ENCODE measurements at places on chromosomes 16 and 17. TPM values are rescaled to one million over a fixed set of nuclear protein-coding genes. Genes with fewer than 3 reads are reported as not detected.

Gene FBXL19
- 0.26 TPM for polyA plus RNA-seq

Gene TCAP
- not detected for polyA plus RNA-seq

Gene PSMC3IP
- polyA plus RNA-seq, result 2.9 TPM

Gene MPP2
- 0.18 TPM for polyA plus RNA-seq

Gene SPN
- polyA plus RNA-seq, result 11.0 TPM

Gene ORC6
- polyA plus RNA-seq, result 0.40 TPM

Gene SP6
- polyA plus RNA-seq, result not detected

Gene CCL13
- not detected for polyA plus RNA-seq

Gene KRT15
- not detected for polyA plus RNA-seq

Gene B4GALNT2
- polyA plus RNA-seq, result not detected

All from IgD-negative memory B cell (primary cell).